Myocyte (in vitro differentiated cells): ENCODE measurements at places on chromosomes 7 and 10.

DNA sequence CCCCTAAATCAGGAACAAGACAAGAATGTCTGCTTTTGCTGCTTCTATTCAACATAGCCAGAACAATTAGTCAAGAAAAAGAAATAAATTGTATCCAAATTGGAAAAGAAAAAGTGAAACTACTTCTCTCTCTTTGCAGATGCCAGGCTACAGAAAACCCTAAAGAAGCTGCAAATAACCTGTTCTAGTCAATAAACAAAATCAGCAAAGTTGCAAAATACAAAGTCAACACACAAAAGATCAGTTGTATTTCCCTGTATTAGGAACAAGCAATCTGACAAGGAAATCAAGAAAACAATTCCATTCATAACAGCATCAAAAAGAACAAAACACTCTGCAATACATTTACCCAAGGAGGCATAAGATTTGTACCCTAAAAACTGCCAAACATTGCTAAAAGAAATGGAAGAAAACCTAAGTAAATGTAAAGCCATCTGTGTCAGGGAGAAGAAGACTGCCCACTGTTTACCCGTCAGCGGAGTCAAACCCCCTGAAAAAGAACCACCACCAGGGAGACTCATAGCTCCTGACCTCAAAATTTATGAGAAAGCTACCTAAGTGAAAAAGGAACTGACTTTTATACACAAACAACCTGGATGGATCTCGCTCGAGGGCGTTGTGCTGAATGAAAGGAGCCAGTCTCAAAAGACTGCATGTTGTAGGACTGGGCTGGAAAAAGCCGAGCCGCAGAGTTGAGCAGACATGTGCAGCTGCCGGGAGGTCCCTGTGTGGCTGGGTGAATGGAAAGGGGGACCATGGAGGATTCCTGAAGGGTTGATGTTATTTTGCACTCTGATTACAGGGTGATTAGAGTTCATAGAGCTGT is 263.1 kb downstream of the MAD1L1 start:
- DNase-seq: no peak

DNA sequence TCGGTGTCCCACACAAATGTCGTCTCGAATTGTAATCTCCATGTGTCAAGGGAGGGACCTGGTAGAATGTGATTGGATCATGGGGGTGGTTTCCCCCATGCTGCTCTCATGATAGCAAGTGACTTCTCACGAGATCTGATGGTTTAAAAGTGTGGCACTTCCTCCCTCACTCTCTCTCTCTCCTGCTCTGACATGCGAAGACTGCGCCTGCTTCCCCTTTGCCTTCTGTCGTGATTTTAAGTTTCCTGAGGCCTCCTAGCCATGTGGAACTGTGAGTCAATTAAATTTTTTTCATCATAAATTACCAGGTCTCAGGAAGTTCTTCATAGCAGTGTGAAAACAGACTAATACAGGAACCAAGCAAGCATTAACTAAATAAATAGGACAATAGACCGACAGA is 229.1 kb downstream of the GFRA1 start:
- DNase-seq: no peak

DNA sequence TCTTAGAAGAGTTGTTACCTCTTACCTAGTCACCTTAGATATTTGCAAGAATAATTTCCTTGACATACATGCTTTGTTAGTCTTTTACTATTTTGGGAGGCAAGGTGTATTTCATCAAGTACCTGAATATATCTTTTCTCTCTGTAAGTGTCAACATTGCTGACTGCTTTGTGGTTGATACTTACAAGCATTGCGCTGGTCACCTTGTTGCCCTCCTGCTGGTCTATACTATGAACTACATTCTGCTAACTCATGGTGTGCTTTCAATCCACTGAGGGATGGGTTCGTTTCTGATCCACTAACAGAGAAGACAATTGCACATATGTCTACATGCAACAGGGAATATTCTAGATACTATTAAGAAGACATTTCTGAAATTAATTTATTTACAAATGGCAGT is 837.8 kb upstream of the COBL start:
- DNase-seq: no peak

DNA sequence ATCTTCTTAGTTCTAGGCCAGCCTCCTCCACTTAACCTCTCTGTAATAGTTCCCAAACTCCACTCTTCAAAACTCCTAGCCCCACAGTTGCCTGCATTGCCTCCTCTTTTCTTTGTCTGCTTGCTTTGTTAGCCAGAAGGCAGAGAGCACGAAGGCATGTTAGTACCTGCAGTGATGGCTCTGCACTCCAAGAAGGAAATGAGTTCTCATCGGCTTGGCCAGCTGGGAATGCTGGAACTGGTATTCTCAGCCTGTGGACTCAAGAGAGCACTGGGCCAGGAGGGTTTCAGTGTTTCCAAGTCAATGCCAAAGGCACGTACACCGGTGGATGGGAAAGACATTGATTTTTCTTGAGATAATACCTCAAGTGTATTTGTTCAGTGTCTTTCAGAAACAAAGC is 66.3 kb upstream of the HABP2 start:
- DNase-seq: no peak

- no peak for DNase-seq
Measured at GRCh38 chr7:35374858-35375257, 121.0 kb upstream of the TBX20 start.

- DNase-seq: no peak
Measured at GRCh38 chr10:32140403-32140802, 84.2 kb upstream of the KIF5B start.
